ENCODE measurements at places on chromosomes 6 and 20. TPM values are rescaled to one million over a fixed set of nuclear protein-coding genes. Genes with fewer than 3 reads are reported as not detected.

The CMTR1 gene
- total RNA-seq, result 35.8 TPM

The SLC44A4 gene
- total RNA-seq, result 0.13 TPM

The ADGRF4 gene
- not detected for total RNA-seq

The APOBEC2 gene
- total RNA-seq, result not detected

The DEFB132 gene
- not detected for total RNA-seq

The OR2B3 gene
- not detected for total RNA-seq

The SOX18 gene
- 25.5 TPM for total RNA-seq

The GLP1R gene
- not detected for total RNA-seq

The OPRM1 gene
- not detected for total RNA-seq

The REV3L gene
- total RNA-seq, result 43.1 TPM

The PDE10A gene
- total RNA-seq, result 18.9 TPM

The FOXC1 gene
- total RNA-seq, result 28.7 TPM

The ADISSP gene
- total RNA-seq, result 29.0 TPM

The RAET1E gene
- total RNA-seq, result 0.43 TPM

The BACH2 gene
- 0.40 TPM for total RNA-seq

The C6orf118 gene
- not detected for total RNA-seq

The RNF182 gene
- 0.40 TPM for total RNA-seq

The UNC5CL gene
- 0.14 TPM for total RNA-seq

The FLRT3 gene
- 0.14 TPM for total RNA-seq

The PRICKLE4 gene
- 3.3 TPM for total RNA-seq

The PRSS35 gene
- total RNA-seq, result 0.07 TPM
